ENCODE measurements at places on chromosomes 3 and 15.

GRCh38 chr15:70039917-70040316 lies 57.8 kb downstream of the TLE3 start:
- DNase-seq = no peak

DNA sequence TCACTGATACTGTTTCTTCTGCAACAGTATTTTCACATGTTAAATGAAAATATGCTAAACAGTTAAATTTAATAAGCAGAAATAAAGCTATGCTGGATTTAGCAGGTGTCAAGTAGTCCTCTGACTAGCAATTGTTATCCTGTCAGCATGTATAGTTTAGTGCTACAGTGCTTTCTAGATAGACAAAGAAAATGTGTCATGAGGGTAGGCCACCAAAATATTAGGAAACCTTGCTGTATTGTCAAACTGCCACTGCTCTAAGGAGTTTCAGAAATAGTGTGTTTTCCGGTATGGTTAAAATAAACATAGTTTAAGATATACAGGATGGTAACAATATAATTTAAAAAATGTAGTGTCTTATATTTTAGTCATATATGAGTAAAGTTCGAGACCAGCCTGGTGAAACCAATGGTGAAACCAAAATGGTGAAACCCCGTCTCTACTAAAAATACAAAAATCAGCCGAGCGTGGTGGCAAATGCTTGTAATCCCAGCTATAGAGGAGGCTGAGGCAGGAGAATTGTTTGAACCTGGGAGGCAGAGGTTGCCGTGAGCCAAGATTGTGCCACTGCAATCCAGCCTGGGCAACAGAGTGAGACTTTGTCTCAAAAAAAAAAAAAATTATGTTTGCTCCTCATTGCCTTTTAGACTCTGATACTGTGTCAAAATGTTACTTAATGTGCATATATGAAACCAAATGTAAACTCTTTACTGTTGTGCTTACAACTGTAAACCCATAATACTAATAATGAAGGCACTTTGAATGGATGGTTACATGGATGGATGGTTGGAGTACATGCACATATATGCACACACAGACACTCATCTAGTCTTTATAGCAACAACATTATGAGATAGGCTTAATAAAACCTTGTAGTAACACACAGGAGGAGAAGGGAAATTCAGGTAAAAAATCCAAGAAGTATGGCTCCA lies 204.8 kb downstream of the RSRC1 start:
- DNase-seq = no peak

DNA sequence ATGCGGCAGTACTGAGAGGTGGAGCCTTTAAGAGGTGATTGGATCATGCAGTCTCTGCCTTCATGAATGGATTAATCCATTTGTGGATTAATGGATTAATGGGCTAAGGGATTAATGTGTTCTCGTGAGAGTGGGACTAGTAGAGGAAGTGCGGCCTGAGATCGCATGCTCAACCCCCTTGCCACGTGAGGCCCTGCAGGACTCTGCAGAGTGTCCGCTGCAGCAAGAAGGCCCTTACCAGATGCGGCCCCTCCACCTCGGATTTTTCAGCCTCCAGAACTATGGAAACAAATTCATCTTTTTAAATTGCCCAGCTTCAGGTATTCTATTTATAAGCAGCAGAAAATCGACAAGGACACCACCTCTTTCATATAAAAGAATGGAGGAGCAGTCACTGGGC lies 148.8 kb downstream of the TPRA1 start:
- DNase-seq = no peak

GRCh38 chr15:27330326-27330725 lies 359.3 kb downstream of the GABRG3 start:
- no peak for DNase-seq

- no peak for DNase-seq
These were observed 103.7 kb downstream of the FRMD4B start for GRCh38 chr3:69282181-69282580.

DNA sequence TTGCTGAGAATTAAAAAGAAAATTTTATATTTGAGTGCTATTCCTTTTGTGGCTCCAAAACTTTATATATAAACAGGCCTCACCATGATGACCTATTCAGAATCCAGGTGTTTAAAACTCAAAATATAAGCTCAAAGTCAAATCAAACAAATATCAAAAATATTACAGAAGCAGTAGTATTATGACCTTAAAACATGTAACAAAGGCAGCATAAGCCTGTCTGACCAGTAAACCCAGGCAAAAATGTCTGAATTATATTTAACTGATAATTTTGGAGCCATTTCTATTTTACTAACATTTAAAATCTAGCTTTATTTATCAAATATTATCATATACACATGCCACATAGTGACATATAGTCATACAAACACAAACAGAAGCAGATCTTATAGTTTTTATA lies 6.4 kb upstream of the NOX5 start:
- no peak for DNase-seq

DNA sequence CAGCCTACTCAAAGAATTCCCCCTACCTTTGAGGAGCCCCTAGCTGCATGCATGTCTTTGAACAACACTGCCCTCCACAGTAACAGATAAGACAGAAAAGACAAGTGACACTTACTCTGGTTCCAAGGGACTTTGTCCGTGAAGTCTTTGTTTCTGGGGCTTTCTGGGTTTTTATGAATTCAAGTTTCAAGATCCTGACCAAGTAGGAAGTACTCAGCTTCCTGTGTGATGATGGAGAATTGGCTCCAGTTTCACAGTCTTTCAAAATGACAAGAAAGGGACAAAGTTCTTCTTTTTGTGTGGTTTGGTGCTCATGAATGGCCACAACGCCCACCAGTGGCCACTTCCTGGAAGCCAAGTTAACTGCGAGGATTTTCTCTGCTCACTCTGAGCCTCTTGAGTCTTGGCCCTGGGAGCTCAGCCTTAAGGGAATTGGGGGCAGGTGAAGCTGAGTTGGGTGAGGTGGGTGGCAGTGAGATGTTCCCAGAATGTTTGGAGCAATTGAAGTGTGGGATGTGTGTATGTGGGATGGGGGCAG lies at the start of gene CCR1:
CCR1 (minus strand) TSS at position 147 of the 538 bp plus-strand sequence. CDS start 4,000 bp downstream, outside the sequence.
- DNase-seq = peak; percentile 54

DNA sequence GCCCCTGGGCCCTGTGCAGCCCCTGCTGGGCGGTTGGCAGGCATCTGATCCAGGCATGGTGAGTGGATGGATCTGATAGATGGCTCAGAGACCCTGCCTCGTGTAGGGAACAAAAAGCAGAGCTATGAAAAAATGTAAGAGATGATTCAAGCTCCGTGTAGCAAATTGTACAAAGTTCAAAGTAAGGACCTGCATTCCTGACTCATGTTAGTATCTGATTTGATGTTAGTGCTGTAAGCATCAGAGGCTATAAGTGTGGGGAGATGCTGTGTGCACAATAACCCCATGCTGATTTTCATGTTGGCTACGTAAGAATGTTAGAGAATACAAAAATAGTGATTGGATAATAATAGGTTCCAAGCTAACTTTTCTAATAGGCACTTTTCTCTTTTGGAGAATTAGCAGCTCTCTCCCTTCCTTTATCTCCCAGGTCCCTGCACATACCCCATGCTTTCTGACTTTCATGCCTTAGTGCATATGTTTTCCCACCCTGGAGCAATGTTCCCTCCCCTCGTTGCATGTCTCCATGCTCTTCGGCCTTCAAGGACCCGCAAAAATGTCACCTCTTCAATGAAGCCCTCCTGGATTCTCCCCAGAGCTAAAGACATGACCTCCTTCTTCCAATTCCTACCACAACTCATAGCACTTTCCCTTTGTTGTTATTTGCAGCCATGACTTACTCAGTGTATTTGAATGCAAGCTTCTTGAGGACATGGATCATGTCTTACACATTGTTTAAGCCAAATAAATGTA lies 1.6 kb downstream of the CCR9 start:
- DNase-seq = no peak

GRCh38 chr3:56810577-56811545 lies 9.1 kb upstream of the ARHGEF3 start:
- no peak for DNase-seq

DNA sequence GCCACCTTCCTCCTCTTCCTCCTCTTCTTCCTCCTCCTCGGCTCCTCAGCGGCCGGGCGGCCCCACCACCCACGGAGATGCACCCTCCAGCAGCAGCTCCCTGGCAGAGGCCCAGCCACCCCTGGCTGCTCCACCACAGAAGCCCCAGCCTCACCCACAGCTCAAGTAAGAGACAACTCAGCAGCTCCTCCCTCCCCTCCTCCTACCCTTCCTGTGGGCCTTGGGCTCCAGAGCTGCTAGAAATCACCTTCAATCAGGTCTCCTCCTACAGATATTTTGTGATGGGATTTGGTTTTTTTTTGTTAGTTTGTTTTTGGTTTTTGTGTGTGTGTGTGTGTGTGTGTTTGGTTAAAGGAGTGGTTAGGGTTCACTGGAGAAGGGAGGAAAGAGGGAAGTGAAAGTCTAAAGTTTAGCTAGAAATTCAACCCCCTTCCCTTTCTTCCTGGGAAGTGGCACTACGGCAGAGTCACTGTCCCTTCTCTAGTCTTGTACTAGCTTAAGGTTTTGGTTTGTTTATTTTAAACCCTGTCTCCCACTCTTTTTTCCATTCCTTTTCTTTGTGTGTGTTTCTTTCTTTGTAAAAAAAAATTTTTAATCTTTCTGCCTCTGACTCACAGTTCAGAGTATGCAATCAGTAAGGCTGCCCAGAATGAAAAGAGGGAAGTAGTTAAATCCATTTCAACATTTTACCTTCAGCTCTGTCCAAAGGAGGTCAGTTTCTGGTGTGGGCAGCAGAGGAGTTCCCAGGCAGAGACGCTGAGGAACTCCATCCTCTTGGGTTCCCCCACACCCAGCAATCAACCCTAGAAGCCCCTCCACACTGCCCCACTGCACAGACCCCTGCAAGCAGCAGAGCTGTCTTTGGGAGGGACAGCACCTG lies 29.0 kb upstream of the TIMP4 start:
- peak; percentile 72 for DNase-seq

GRCh38 chr3:12296511-12296910 lies 7.6 kb downstream of the PPARG start:
- DNase-seq = no peak

- no peak for DNase-seq
These were observed 86.4 kb upstream of the TTBK2 start for GRCh38 chr15:43006991-43007390.
